ENCODE measurements at places on chromosomes 1 and 21.

GRCh38 chr1:17201201-17202021 is 3.5 kb upstream of the PADI1 start:
- DNase-seq = peak; percentile 26

DNA sequence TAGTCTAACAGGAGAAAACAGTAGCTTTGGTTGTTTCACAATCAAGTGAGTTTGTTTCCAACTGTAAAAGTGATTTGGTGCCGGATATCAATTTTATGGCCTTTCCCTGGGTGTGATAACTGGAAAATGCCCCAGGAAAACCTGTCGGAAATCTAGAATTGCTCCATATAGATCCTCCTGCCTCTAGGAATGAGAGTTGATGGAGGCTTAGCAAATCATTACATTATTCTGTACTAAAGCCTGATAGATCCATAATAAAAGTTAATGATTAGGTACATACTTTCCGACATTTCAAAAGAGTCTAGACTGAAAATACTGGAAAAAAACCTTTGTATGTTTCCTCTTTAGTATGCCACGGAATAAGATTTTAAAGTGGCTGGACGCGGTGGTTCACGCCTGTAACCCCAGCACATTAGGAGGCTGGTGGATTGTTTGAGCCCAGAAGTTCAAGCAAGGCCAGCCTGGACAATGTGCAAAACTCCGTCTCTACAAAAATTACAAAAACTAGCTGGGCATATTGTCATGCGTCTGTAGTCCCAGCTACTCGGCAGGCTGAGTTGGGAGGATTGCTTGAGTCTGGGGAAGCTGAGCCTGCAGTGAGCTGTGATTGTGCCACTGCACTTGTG is 70.0 kb upstream of the SLC45A1 start:
- DNase-seq = no peak

DNA sequence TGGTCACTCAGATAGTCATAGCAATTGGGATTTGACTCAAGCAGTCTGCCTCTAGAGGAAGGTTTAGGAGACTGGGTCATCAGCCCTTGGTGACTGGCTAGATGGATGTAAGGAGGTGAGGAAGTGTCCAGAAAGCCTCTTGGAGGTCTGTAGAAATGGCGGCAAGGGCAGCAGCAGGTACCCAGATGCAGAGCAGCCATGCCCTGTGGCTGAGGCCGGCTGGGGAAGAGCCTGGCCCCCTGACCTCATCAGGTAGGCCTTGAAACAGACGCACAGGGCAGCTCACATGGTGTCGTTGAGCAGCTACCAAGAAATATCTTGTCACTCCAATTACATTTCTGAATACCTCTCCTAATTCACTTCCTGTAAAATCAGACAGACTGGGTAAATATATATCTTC is 98.2 kb downstream of the DMRTB1 start:
- no peak for DNase-seq

- no peak for DNase-seq
These were observed 122.0 kb downstream of the SEC16B start for GRCh38 chr1:177847843-177848242.

- no peak for DNase-seq
These were observed 362.9 kb upstream of the VAMP3 start for GRCh38 chr1:7407980-7408770.

GRCh38 chr1:29485096-29485925 is 249.0 kb downstream of the PTPRU start:
- DNase-seq = no peak
